ENCODE measurements at places on chromosomes 16 and 17.

GRCh38 chr17:8875436-8875835 lies 8.0 kb upstream of the PIK3R6 start:
- peak; percentile 4 for DNase-seq

DNA sequence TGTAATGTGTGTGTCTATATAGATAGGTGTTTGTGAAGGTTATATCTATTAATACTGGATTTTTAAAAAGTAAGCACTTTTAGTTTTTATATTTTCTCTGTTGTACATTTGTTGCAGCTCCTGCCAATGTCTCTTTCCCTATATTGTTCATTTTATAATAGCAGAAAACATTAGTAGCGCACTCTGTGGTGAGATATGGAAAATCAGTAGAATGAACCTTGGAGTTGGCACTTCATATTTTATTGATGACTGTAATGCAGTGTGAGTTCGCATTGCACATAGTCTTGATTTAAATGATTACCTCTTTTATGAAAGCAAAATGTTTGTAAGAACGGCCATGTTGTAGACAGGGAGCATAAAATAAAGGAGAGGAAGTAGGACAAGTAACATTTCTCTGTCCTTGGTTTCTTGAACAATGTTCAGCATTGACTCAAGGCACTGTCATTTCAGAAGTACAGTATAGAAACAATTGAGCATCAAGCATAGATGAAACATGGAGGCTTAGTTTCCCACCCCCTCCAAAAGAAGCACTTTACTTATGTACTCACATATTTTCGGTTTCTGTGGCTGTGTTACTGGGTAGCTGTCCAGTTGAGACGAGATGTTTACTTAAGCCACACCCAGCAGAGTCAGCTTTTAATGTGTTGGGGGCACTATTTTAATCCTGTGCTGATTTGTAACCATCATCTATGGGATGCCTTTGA lies 74.0 kb downstream of the TANC2 start:
- DNase-seq, result no peak

DNA sequence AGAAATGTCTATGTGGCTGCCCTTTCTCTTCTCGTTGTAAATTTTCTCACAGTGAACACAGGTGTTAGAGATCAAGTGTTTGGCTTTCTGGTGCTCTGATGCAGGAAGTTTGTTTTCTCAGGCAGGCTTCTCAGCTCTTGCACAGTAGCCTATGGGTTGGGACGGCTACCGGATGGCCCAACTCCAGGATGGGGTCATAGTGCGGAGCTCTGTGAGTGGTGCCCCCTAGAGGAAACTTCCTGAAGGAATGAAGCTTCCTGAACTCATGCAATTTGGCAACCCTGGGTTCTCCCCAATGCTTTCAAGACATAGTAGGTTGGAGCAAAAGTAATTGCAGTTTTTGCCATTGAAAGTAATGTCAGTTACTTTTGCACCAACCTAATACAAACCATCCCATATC lies 407.5 kb upstream of the HSBP1 start:
- DNase-seq, result no peak

DNA sequence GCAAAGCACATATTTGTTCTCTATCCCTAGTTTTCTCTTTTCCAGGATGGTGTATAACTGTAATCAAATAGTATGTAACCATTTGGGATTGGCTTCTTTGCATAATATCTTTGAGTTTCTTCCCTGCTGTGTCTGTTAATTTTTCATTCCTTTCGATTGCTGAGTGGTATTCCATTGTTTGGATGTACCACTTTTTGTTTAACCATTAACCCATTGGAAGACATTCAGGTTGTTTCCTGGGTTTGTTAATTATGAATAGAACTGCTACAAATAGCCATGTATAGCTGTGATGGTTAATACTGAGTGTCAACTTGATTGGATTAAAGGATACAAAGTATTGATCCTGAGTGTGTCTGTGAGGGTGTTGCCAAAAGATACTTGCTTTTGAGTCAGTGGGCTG lies 4.6 kb upstream of the SLFN13 start:
- DNase-seq, result no peak

DNA sequence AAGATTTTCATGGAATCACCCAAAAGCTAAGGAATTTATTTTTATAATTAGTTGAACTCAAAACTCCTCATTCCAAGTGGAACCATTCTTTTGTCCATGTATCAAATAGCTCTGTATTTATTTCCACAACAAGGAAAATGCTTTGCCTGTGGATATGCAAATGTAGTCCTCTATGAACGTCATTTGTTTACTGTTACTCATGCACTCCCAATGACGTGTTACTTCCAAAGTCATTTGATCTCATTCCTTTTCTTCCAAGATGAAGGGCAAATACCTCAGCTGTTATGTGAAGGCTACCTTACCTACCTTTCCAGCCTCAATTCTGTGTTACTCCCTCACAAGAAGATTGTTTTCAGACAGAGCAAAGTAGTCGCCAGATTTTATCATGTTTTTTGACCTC lies 83.7 kb downstream of the ITFG1 start:
- no peak for DNase-seq

GRCh38 chr16:24652803-24653202 lies 76.6 kb upstream of the TNRC6A start:
- DNase-seq, result no peak

- DNase-seq, result no peak
Measured at GRCh38 chr17:28900986-28901726, 1.7 kb downstream of the DHRS13 start.

DNA sequence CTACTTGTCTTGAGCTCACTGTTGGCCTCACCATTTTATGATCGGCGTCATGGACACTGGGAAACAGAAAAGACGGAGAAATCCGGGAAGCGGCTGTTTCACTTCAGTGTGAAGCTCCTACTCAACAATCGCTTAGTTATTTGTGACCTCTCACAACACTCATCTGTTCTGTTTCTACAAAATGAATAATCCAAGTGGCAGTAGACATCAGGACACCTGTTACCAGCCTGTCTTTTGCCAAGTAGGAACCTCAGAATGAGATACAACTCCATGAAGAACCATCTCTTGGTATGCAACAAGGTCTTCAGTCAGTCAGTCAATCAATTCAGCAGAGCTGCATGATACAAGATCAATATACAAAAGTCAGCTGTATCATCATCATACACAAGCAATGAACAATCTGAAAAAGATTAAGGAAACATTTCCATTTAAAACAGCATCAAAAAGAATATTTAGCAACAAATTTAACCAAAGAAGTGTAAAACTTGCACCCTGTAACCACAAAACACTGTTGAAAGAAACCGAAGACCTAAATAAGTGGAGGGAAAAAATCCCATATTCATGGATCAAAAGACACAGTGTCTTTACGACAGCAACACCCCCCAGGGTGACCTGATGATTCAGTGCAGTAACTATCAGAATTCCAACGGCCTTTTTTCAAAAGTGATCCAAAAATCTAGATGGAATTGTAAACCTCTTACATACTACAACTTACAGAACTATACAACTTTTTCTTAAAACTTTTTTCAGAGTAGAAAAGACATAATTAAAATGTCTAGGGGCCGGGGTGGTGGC lies 63.4 kb downstream of the ANKRD11 start:
- no peak for DNase-seq

GRCh38 chr17:66142428-66142827 lies 49.5 kb downstream of the CEP112 start:
- no peak for DNase-seq

DNA sequence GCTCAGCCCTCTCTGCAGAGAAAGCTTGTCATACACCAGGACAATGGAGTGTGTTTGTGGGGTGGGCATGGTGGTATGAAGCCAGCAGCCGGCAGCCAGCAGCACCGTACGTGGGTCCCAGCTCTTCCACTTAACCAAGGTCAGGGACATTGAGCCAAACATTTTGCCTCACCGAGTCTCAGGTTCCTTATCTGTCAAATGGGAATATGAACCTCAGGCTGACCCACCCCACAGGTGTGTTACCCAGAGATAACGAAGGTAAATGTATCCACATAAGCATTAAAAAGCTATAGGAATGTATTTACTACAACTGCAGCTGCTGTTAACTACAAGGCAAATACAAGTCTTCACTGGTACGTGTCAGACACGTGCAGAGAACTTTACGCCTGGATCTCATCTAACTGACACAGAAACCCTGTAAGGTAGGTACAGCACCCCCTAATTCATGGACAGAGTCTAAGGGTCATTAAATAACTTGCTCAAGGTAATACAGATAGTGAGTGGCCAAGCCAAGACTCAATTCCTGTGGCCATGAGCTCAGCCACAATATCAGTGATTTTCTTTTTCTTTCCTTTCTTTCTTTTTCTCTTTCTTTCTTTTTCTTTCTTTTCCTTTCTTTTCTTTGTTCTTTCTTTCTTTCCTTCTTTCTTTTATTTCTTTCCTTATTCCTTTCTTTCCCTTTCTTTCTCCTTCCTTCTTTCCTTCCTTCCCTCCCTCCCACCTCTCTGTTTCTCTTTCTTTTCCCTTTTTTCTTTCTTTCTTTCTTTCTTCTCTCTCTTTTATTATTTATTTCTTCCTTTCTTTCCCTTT lies 990 bp downstream of the SLC5A11 start:
- no peak for DNase-seq

GRCh38 chr16:82756283-82756599 lies 129.5 kb downstream of the CDH13 start:
- no peak for DNase-seq

Data from CD14-positive monocyte (primary cell).